ENCODE measurements at places on chromosomes 12 and 14.

DNA sequence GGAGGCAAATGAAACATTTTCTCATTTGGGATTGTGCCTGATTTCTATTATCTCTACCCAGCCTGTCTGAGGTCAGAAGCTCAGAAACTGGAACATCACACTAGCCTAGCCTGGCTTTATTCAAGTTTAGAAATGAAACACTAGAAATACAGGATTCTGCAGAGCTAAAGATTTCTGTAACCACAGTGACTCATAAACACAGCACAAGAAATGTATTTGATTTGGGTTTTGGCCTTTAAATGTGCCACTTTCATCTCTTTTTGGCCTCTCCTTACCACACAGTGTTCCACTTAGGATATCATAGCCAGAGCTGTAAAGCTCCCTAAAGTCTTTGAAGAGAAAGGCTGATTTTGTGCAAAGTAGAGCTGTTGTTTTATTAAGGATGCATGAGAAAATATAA, 307.5 kb downstream of the EMP1 start:
- DNase-seq, result peak; percentile 5

GRCh38 chr14:32019276-32019675, 57.8 kb upstream of the ARHGAP5 start:
- no peak for DNase-seq

GRCh38 chr12:116196752-116197718, 80.5 kb downstream of the MED13L start:
- DNase-seq, result no peak

DNA sequence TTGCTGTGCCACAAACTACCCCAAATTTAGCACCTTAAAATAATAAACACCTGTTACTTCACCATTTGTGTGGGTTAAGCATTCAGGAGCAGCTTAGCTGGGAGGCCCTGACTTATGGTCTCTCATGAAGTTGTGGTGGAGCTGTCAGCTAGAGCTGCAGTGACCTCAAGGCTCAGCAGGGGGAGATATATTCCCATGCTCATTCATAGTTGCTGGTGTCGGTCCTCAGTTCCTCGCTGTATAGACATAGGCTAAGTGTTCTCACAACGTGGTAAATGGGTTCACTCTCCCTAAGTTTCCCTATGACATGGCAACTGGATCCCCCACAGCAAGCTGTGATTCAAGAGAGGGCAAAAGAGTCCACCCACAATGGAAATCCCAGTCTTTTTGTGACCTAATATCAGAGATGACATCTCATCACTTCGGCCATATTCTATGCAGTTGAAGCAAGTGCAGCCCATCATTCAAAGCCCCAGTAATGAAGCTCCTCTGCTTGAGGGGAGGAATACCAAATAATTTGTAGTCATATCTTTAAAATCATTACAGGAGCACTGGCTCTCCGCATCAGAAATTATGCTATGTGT, 41.1 kb downstream of the PRB3 start:
- DNase-seq, result peak; percentile 31

DNA sequence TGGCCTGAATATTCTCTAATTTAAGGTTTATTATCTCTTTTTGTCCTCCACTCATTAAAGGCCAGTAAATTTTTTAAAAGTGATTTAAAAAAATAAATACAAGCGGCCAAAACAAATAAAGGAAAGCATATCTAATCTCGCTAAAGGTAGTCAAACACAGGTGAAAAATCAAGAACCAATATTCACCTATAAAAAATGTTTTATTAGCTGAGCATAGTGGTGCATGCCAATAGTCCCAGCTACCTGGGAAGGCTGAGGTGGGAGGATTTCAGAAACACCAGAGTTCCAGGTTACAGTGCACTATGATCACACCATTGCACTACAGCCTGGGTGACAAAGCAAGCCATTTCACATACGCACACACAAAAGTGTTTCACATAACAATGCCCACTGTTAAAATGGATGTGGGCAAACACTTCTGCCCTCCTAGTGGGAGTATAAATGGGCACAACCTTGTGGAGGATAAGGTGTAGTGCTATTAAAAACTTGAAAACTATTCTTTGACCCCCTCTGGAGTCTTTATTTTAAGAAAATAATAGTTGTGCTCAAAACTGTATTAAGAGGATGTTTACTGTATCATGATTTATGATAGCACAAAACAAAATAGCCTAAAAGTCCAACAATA, 32.7 kb upstream of the NAP1L1 start:
- no peak for DNase-seq

DNA sequence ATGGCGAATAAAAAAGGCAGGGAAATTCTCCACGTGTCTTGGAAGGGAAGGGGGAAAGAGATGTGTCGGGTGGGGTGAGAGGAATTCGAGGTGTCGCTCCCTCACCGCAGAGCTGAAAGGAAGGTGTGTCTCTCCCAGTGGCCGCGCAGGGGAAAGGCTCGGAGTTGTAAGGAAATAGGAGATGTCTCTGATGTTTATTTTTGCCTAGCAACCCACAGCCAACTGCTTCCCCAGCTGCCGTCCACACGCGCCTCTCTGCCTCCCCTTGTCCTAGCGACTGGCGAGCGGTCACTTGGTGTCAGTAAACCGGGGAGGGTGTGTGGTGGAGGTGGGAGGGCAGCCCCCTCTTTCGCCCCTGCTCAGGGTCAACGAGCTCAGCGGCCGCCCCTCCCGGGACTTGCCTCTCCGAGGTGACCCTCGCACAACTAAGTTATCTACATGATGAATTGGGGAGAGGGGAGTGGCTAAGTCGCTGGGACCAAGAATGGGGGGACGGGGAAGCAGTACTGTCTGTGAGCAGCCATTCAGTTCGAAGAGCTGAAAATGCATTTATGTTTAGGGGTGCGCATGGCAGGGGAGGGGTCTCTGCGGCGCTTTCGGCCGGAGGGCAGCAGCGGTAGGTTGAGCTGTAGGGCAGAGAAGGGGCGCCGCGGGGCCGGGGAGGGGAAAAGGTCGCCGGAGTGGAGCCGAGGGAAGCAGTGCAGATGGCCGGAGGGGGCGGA, 585 bp upstream of the DYRK2 start:
- DNase-seq, result peak; percentile 90

- DNase-seq, result peak; percentile 41
Measured at GRCh38 chr14:53432378-53432802, 279.3 kb upstream of the DDHD1 start.

GRCh38 chr14:53545217-53545616, 392.1 kb upstream of the DDHD1 start:
- DNase-seq, result peak; percentile 11

DNA sequence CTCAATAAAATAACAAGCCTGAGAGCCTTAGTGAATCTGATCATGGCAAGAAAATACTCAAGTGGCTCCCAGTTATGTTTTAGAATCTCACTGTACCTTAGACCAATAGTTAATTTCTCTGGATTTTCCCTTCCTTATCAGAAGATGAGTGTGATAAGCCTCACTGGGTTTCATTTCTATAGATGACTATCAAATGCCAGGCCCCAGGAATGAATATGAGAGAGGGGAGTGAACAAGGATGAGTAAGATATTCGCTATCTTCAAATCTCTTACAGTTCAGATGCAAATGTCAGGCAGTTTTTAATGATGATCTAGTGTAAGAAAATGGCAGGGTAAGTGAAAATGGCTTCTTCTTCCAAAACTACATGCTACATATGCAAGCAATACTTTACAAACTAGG, 26.1 kb upstream of the OR10P1 start:
- DNase-seq, result no peak

DNA sequence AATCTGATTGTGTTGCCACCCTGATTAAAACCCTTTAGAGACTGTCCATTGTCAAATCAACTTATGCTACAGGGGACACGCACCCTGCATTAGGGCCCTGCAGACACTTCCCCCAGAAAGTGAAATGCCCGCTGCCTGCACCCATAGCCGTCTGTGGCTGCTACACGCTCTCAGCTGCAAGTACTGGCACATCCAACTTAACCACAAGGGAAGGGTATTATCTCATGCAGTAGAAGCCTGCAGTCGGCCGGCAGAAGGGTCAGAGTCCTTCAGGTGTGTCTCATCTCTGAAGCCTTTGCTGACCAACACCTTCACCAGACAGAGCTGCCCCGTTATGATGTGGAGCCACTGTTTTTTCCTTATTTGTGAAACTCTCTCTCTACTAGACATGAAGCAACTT, 20.8 kb downstream of the CFAP251 start:
- no peak for DNase-seq

DNA sequence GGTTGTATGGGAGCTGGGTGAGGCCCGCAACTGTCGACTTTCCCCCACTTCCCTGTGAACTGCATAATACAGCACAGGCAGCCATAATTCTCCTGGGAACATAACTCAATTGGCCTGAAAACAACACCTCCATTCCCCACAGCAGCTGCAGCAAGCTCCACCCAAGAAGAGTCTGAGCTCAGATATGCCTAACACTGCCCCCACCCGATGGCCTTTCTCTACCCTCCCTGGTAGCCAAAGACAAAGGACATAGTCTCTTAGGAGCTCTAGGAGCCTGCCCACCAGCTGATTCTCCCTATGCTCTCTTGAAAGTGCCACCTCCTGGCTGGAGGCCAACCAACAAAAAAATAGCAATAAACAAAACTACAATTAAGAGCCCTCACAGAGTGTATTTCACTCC, 542.7 kb upstream of the LMO3 start:
- no peak for DNase-seq

- no peak for DNase-seq
Measured at GRCh38 chr12:132788375-132789098, 26.9 kb upstream of the ANKLE2 start.

DNA sequence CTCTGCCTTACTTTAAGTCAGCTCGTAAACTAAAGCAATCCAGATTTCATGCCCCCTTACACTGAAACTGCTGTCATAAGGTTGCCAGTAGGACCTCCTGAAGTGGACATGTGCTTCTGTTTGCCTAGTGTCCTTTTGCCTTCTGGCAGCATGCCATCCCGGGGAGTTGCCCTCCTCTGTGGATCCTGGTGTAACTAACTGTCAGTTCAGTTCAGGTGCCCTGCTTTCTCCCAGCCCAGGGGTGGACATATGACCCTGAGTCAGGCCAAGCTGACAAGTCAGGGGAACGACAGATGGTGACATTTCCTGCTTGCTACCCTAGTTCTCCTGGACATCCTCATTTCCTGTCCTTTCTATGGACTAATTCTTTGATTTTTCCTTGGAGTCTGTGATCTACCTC, 25.6 kb downstream of the AKAP6 start:
- no peak for DNase-seq

- no peak for DNase-seq
Measured at GRCh38 chr12:94297876-94298505, 149.6 kb downstream of the PLXNC1 start.

- DNase-seq, result peak; percentile 8
Measured at GRCh38 chr12:55965941-55966407, at the start of gene PMEL. Gene PMEL (minus strand): TSS chr12:55966042. CDS start chr12:55966011, 31 bp downstream.

- no peak for DNase-seq
Measured at GRCh38 chr12:90593596-90594295, 361.2 kb downstream of the CCER1 start.

GRCh38 chr14:61091657-61092273, 110.7 kb downstream of the SLC38A6 start:
- no peak for DNase-seq

DNA sequence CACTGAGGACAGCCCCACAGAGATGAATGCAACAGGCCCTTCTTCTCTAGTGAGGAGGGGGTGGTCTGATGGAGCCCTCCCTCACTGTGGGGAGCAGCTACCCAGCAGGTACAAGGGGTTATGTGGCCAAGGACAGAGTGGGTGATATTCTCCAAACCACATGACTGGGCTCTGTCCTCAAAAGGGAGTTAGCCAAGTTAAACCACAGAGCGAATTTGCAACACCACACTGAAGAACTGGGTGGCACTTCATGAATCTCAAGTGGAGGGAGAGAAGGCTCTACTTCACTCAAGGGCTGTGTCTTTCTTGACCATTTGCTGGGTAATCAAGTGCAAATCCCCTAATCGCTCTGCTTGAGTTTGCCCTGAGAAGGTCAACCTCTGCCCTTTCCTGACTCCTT, 12.5 kb downstream of the GPR68 start:
- no peak for DNase-seq

DNA sequence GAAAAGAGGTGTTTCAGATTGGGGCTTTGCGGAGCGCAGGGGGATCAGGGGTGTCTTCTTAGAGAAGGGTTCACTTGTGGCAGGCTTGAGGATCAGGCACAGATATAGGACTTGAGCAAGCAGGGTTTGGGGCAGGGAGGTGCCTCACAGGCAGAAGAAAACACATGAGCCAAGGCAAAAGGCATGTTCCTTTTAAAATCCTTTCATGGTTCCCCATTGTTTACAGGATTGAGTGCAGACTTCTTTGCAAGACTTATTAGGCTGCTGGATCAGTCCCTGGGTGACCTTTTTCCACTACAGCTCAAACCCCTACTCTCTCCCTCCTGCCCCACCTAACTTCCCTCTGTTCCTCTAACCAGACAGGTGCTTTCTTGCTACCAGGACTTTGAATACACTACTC, 19.7 kb downstream of the HSPB8 start:
- DNase-seq, result no peak

DNA sequence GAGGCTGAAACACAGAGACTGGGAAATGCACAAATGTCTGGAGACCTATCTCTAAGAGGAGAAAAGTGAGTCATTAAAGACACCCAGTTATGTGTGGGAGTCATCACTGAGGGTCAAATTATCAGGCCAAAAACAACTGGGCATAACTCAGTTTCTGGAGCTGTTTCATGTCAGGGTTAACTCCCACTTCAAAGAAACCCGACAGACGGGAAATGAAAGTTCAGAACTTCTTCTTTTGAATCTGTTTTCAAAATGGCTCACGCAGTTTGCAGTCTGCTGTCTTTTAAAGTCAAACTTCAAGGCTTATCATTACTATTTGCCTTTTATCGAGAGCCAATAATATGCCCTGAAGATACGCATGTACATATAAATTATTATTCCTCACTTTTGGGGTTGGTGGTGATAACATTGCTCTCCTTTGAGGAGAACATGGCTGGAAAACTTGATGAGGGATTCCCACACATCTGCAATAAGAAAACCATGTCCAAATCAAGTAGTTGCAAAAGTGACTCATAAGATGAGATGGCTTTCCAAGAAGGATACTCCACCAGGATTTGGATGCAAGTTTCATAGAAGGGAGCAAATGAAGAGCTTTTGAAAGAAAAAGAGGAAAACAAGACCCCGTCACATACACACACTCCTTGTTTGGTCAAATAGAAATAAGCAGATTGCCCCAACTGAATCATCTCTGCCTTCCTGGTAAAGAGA, 341.4 kb downstream of the ADAMTS20 start:
- peak; percentile 3 for DNase-seq

Measured in AG10803 (cell line).